Stimulated activated CD8-positive, alpha-beta memory T cell treated with anti-CD3 and anti-CD28 coated beads, Interleukin-4, amount 100 ng/mL, for 1 hour (primary cell): ENCODE measurements at places on chromosomes 16 and 17.

- no peak for DNase-seq
Observed at GRCh38 chr17:70047619-70048419, 27.2 kb upstream of the KCNJ16 start.

- no peak for DNase-seq
Observed at GRCh38 chr17:6231465-6231864, 161.3 kb downstream of the WSCD1 start.

GRCh38 chr17:8391711-8392110 lies 5.9 kb downstream of the RNF222 start:
- no peak for DNase-seq

- no peak for DNase-seq
Observed at GRCh38 chr16:3904875-3905274, 24.4 kb upstream of the CREBBP start.

GRCh38 chr17:57861790-57862693 lies 12.2 kb upstream of the MRPS23 start:
- no peak for DNase-seq
